ENCODE measurements at places on chromosomes 3 and 15.

- DNase-seq, result no peak
These were observed 192.7 kb upstream of the CTDSPL start for GRCh38 chr3:37668818-37669610.

- no peak for DNase-seq
These were observed 77.5 kb upstream of the CADM2 start for GRCh38 chr3:84881288-84881687.

DNA sequence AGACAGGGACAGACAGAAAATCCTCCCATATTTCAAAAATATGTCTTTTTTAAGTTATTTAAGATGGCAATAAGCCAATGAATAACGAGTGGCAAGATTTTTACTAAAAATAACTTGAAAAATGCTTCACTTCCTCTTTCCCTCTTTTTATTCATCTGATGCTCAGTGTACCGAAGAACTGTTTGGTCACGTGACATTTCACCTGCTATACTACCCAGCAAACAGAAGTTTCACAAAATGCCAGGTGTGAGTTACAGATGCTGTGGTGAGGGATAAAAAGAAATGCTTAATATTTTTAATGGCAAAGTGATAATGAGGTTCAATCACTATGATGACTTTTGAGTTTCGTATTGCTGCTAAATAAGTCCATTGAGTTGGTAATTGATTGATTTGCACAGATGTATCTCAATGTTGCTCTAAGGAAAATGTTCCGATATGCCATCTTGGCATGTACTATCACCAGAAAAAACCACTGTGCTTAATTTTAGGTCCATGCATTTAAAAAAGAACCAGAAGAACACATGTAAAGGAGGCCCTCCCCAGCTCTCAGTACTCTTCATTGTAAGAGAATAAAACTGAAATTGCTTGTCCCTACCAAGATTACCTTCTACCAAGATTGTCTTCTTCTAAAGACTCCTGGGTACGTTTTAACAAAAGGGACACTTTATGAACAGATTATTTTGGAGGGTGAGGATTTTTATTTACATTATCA is 26.0 kb upstream of the SEC62 start:
- DNase-seq, result no peak

- peak; percentile 58 for DNase-seq
These were observed 36.2 kb downstream of the FAM174B start for GRCh38 chr15:92619145-92620101.

DNA sequence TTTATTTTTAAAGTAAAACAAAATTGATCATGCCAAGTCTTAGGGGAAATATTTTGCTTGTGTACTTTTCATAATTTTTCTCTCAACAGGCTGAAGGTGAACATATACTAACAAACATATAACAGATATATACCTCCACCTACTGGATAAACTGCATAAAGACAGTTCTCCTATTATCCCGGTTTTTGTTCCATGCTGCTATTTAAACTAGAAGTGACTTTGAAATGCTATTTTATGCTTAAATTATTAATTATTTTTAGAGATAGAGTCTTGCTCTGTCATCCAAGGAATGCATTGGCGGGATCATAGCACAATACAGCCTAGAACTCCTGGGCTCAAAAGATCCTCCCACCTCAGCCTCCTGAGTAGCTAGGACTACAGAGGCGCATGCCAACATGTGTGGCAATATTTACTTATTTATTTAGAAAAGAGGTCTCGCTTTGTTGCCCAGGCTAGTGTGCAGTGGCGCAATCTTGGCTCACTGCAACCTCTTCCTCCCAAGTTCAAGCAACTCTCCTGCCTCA is 49.8 kb downstream of the ST3GAL6 start:
- DNase-seq, result no peak

GRCh38 chr3:55442861-55443260 is 44.2 kb downstream of the WNT5A start:
- DNase-seq, result no peak

DNA sequence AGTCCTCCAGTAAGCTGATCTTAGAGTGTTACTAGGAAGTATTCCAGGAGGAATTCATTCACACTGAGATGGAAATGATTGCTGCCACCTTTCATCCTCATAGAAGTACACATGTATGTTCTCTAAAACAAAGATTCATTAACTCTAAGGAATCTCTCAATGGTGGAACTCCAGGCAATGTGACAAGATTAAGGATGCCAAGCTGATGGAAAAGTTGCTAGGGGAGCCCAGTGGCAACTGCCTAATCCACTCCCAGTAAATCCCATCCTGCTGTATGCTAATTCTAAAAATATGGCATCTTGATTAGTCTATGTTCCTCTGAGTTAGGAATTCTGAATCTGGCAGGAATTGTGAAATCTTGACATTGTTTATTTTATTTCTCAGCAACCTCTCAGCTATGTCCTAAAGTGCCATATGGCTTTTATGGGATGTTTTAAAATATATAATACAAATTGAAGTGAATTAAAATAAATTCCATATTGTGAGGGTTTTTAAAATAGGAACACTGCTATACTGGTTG is 210.0 kb upstream of the TRIM42 start:
- peak; percentile 5 for DNase-seq

DNA sequence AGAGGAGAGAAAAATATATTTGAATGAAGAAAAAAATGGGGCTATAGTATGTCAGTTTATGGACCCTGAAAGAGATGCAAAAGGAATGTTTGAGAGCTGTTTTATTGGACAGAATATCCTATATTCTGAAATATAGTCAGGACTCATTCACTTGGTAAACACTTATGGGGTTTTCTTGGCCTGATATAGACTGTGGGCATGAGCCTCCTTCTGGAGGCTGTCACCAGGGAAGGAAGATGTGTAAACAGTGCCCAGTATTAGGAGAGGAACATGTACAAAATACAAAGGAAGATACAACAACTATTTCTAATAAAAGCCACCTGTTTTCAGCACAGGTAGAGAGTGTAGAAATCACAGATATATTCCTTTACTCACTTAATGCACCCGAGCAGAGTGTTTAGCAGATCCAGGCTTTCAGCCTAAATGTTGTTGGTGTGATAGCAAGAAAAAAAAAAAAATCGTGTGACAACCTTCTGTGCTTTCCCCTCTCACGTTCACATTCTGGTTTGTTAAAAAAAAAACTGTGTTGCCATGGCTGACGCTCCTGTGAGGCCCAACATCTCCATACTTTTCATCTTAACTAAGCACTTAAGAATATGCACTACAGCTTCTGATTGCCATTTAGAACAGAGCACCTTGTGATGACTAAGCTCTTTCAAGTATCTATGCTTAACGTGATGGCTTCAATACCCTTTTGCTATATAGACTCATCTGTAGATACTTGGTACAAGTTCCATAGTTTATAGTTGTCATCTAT is 134.1 kb downstream of the MBNL1 start:
- DNase-seq, result no peak

- DNase-seq, result no peak
These were observed 3.0 kb downstream of the POMGNT2 start for GRCh38 chr3:43102773-43103480.

DNA sequence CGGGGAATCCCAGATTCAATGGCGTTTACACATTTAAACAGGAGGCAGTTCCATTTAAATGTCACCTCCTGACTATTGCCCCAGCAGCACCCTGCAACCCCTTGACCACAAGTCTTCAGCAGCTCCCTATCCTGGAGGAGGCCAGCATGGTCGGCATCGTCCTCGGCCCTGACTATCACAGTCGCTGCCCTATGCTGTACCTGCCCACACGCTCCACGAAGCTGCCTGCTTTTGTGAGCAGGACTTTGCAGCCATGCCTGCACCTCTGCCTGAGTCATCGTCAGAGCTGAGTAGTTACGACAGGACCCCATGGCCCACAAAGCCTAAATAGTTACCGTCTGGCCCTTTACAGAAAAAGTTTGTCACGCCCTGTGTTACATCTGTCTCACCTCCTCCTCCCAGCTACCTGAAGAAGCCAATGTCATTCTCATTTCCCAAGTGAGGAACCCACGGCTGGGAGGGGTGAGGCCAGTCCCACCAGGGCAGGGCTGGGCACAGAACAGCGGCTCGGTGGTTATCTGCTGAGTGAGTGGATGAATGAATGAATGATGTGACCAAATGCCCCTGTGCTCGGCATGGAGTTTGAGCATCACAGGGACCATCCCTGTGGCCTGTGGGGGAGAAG is 47.8 kb upstream of the IQSEC1 start:
- no peak for DNase-seq
